Activated CD4-positive, alpha-beta T cell treated with anti-CD3 and anti-CD28 coated beads, Interleukin-2, amount 50 U/mL, for 4 hours (primary cell): ENCODE measurements at places on chromosomes 13 and 19.
A peak's percentile ranks its signal among the peaks of the same experiment; 100 is the strongest.

DNA sequence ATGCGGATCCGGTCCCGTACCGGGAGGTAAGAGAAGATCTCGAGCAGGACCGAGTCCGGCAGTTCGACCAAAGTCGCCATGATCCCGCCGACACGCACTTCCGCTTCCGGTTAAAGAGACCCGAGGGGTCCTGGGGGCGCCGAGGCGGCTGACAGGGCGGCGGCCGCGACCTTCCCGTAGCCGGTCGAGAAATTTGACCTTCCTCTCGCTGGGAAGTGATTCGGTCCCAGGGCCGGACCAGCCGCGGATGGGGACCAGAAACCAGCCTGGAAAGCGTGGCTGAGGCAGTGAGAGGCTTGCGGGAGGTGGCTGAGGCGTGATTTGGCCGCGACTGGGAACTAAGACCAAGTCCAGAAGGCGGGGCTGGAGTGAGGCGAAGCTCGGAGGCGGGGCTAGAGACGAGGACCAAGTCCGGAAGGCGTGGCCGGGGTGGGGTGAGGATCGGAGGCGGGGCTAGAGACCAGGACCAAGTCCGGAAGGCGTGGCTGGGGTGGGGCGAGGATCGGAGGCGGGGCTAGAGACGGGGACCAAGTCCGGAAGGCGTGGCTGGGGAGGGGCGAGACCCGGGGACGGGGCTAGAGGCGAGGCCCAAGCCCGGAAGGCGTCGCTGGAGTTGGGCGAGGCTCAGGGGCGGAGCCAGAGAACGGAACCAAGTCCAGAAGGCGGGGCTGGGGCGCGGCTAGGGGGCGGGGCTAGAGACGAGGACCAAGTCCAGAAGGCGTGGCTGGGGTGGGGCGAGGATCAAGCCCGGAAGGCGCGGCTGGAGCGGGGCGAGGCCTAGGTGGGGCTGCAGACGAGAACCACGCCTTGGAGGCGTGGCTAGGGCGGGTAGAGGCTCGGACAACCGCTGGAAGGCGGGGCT is at the start of gene FBXL12:
TSS of gene FBXL12 (minus strand) at position 346 of the 862 bp plus-strand sequence. CDS start at position 80, 266 bp downstream.
- DNase-seq: peak; percentile 100

GRCh38 chr19:33772102-33772857 is 24.4 kb upstream of the KCTD15 start:
- DNase-seq: no peak

- DNase-seq: no peak
These were observed 125.2 kb downstream of the PTPRS start for GRCh38 chr19:5215431-5215830.

GRCh38 chr13:24539500-24540165 is 27.1 kb upstream of the PARP4 start:
- DNase-seq: no peak

DNA sequence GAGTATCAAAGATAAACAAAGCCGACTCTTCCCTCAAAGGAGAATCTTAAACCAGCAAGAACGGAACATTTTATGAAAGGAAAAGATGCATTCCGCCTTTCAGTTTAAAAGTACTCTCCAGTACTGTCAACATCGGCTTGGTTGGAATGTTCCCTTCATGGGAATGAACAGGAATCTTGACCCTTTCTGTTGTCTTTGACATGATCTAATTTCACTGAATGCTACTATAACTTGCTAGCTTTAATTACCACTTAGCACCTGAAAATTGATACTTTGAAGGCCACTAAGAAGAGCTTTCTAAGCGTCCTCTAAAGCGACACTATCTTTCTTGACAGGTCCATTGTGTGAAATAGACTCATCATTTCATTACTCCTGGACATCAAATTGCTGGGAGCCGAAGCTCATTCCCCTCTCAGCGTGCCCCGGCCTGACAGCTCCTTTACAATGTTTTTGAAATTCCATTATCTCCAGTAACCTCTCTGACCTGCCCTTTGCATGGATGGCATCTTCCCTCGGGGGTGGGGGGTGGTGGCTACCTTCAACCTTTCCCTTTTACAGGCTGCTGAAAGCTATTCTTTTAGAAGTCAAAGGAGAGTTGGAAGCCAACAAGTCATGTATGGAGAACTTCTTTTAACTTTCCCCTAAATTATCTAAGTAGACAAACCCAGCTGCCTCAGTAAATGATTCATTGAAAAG is 67.9 kb downstream of the EFNB2 start:
- no peak for DNase-seq

GRCh38 chr19:277581-278165 is 13.5 kb downstream of the PLPP2 start:
- no peak for DNase-seq

DNA sequence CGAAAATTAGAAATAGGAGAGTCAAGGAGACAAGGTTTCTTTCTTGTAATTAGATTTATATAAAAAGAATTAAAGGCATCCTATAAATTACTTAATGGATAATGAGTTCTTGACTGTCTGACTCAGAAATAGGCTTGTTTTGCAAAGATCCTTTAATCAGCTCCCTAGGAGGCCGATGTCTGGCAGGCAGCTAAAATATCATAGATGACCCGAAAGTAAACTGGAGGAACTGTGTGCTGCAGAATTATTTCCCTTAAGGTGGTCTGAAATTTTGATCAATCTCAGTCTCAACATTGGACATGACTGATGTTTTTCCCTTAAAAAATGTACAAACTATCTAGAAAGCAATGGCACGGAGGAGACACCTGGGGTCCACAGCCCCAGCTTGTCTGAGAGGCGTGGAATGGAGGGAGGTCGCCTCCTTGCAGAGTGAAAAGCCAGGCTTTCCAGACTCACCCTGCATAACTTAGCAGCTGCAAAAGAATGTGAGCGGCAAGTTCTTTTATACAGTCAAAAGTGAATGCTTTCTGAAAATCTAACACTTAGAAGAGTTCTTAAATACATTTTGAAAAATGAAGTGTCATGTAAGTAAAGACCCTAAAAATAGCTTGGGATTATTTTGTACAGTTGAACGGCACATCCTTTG is 44.8 kb downstream of the MBNL2 start:
- DNase-seq: no peak

DNA sequence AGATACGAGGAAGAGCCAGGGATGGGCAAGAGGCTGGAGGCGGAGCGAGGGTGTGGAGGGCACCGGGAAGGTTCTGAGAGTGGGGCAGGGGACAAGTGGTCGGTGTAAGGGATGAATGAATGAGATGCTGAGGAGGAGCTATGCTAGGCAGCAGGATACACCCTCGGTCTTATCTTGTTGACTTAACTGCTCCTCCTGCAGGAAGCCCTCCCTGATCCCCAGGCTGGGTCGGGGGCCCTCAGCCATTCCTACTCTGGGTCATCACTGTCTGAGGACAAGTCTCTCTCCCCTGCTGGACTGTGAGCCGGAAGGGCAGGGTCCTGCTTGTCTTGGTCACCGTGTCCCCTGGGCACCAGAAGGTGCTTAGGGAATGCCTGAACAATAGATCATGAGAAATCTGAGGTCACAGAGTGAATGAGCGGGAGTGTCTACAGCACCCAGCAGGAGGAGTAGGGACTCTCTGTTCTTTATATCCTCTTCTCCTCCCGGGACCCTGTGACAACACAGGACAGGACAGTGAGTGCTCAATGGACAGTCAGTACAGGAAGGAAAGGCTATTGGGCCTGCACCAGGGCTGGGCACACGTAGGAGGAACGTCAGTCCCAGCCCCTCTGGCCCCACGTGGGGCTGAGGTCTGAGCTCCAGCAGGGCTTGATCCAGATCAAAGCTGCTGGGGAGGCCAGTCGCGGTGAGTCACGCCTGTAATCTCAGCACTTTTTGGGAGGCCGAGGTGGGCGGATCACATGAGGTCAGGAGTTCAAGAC is 6.5 kb downstream of the NKPD1 start:
- DNase-seq: no peak

GRCh38 chr19:32680986-32681385 is 5.3 kb downstream of the RGS9BP start:
- DNase-seq: no peak

DNA sequence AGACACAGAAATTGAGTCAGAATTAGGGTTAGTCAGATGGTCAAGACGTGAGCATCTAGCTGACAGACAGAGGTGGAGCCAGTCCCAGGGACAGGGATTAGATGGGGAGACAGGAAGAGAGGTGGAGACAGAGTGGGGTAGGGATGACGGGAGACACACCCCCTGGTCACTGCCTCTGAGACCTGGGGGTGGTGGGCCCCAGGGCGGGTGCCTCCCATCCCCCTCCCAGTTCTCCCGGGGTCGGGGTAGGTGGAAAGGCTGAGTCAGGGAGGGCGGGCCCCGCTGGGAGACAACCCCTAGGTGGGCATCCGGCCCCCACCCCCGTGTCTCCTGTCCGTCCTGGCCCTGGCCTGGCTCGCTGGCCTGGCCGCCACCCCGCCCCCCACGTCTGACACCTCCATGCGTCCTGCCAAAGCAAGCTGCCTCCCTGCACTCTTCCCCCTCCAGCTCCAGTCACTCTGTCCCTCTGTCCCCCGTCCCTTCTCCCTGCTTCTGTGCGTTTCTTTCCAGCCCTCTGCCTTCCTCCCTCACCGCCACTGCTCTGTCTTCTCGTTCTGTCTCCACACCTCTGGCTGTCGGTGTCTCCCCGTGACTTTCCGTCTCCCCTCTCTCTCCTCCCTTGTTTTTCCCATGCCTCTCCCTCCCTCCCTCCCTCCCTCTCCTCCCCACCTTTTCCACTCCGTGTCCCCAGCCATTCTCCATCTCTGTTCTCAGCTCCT is 15.1 kb downstream of the CCDC97 start:
- DNase-seq: no peak
